ENCODE measurements at places on chromosomes 5 and 9.

- no peak for DNase-seq
These were observed 18.6 kb upstream of the ALDH1A1 start for GRCh38 chr9:72971411-72971810.

DNA sequence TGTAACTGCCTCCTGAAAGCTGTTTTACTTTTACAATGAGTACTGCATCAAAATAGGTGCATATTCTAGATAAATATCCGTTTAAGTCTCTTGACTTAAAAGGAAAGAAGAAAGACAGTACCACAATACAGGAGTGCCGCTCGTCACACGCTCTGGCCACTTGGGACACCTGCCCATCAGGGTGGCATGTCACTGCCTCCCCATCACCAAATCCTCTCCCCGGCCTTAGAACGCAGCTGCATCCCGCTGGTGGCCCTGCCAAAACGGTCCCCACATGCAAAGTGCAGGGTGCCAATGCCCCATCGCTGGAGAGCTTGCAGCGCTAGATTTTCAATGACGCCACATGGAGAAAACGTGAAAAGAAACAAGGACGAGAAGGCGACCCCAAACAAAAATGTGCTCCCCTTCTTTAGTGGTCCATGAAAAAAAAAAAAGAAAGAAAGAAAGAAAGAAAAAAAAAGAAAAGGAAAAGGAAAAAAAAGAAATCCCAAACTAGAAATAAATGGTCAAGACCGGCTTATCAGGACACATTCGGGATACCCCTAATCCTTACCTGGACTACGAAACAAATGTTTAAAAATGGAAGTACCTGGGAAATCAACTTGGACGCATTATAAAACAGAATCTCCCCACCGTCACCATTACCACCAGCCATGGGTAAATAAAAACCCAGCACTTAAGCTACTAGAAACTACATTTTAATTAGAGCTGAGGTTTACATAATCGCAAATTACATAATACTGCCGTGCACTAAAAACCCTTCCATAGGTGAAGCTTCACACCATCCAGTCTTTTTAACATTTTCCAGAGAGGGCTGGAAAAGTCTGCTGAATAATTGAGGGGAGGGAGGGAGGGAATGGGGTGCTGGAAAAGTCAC is 1.0 kb downstream of the ANKH start:
- DNase-seq: peak; percentile 46

DNA sequence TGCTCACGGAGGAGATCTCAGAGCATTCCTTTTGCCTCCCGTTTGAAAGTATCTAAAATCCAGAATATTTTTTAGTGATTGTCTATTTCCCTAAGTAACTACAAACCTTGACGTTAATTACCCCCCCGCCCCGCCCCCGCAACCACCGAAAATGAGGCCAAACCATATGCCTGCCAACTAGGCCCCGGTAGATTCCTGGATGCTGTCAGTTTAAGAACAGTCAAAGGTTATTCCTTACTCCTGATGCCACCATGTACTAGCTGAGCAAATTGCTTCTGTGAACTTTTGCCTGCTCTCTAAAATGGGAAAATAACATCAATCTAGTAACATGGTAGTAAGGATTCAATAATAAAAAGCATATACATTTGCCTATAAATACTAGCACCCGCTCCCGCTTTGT is 244.8 kb downstream of the SAXO1 start:
- DNase-seq: no peak

DNA sequence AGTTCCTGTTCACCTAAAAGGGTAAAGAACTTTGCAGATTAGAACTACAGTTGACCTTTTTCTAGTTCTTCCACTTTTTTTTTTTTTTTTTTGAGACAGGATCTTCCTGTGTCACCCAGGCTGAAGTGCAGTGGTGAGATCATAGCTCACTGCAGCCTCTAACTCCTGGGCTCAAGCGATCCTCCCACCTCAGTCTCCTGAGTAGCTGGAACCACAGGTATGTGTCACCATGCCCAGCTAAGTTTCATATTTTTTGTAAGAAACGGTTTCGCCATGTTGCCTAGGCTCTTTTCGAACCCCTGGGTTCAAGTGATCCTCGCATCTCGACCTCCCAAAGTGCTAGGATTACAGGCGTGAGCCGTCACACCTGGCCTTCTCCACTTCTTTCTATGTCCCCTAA is 39.7 kb upstream of the TNFAIP8 start:
- DNase-seq: no peak

GRCh38 chr5:148561801-148562311 is 92.5 kb downstream of the HTR4 start:
- DNase-seq: no peak

GRCh38 chr5:10854506-10855277 is 93.7 kb upstream of the DAP start:
- DNase-seq: no peak

GRCh38 chr5:76851728-76852369 is 2.0 kb downstream of the S100Z start:
- DNase-seq: no peak

DNA sequence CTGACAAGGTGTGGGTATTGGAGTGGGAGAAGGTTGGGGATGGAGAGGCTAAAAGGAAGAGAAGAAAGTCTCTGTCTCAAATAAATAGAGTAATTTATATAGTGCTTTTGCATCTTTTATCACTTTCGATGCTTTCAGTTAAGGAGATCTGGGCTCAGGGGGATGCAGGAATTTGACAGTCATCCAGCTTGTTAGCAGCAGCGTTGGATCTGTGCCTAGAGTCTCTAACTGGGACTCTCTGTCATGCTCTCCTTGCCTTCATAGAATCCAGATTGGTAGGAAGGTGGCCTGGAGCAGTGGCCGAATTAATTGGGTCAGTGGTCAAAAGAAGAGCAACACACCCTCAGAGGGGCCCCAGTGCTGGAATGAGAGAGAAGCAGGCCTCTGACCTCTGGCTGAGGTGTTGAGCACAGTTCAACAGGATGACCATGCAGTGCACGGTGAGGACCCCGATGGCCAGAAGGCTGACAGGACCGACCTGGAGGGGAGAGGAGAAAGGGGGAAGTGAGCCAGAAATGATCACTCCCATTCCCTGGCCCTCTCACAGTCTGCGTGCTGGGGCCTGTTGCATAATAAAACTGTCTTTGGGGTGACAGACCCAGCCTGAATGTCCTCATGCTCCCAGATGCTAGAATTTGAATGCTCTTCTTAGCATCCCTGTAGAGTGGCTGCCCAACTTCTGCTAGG is 7.6 kb downstream of the SLC36A3 start:
- DNase-seq: no peak

- DNase-seq: no peak
These were observed 539.4 kb downstream of the BNC2 start for GRCh38 chr9:16331031-16331430.

- DNase-seq: no peak
These were observed 3.8 kb upstream of the GGTA1 start for GRCh38 chr9:121503444-121503843.

DNA sequence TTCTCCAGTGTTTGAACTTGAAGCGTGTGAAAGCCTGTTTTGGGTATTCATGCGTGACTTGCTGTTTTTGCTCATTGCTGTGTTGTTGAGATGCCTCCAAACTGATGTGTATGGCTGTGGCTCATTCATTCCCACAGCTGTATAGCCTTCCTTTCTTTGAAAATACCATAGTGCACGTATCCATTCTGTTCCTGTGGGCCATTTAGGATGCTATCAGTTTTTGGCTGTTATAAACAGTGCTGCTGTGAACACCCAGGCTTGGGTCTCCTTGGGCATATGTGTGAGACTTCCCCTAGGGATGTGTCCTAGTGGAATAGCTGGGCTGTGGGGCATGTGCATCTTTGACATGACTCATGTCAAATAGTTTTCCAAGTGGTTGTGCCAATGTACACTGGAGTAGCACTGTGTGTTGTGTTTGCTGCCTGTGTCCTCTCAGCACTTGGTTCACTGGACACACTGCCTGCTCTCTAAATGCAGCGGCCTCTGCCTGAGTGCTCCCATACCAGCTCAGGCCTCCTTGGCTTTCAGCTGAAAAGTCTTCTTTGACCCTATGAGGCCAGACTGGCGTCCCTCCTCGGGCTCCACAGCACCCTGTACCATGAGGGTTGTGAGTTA is 102.6 kb upstream of the TBC1D2 start:
- no peak for DNase-seq

DNA sequence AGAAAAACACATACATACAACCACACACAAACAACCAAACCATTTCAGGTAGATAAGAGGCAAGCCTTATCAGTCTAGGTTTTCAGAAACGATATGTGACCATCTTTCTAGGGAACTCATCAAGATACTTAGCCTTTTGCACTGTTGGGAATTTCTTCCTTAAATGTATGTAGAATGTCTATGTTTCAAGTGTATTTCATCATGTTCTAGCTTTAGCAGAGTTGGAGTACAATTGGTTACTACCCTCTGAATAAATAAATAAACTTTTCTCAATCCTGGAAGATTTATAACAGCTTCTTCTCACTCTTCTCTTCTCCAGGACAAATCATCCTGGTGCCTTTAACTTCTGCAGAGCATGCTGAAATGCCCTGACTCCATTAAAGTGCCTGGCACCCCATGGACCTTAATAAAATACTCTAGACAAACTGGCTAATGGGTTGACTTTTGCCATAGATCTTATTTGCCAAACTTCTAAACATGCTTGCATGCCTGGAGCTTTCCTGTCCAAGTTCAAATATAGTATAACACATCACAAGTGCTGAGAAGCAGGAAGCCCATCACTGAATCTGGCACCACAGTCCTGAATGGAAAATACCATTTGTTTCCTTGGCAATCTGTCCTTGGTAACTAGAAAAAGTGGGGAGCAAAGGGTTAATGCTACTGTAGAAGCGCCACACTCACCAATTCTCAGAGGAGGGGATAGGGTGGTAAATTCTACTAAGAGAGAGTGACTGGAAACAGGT is 33.1 kb upstream of the ZNF462 start:
- DNase-seq: no peak

- no peak for DNase-seq
These were observed 12.6 kb upstream of the FAM163B start for GRCh38 chr9:133621725-133622267.

- DNase-seq: no peak
These were observed 330.1 kb downstream of the EFNA5 start for GRCh38 chr5:107340631-107341030.

GRCh38 chr5:3738919-3739318 is 143.3 kb downstream of the IRX1 start:
- DNase-seq: no peak

GRCh38 chr9:30771760-30772159 is 1612.7 kb upstream of the ACO1 start:
- no peak for DNase-seq

- DNase-seq: no peak
These were observed 51.9 kb upstream of the ZBED3 start for GRCh38 chr5:77139001-77139400.

Data from H7 (cell line).